ENCODE measurements at places on chromosomes 5 and 9.

DNA sequence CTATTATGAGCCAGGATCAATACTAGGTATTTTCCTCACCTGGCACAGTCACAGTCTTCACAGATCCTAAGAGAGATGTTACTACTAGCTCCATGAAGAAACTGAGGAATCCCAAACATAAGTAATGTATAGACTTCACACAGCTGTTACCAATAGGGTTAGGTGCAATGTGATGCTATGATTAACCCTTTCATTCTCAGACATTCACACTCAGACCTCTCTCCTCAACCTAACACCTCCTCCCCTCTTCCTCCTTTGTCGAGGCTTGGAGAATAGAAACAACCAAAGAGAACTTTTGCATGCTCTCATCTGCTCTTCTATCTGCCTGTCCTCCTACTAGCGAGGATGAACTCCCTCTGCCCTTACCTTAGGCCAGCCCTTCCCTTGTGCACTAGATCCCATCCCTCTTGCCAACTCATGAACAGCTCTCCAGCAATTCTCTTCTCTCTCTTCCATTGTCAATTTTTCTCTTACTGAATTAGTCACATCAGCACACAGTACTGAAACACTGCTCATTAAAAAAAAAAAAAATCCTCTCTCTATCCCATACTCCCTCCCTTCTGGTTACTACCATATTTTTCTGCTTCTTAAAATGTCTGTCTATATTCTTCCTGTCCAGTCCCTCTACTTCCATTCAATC is 47.7 kb downstream of the MAPKAP1 start:
- no peak for DNase-seq

- no peak for DNase-seq
Observed at GRCh38 chr5:41338136-41338675, 124.9 kb upstream of the C6 start.

DNA sequence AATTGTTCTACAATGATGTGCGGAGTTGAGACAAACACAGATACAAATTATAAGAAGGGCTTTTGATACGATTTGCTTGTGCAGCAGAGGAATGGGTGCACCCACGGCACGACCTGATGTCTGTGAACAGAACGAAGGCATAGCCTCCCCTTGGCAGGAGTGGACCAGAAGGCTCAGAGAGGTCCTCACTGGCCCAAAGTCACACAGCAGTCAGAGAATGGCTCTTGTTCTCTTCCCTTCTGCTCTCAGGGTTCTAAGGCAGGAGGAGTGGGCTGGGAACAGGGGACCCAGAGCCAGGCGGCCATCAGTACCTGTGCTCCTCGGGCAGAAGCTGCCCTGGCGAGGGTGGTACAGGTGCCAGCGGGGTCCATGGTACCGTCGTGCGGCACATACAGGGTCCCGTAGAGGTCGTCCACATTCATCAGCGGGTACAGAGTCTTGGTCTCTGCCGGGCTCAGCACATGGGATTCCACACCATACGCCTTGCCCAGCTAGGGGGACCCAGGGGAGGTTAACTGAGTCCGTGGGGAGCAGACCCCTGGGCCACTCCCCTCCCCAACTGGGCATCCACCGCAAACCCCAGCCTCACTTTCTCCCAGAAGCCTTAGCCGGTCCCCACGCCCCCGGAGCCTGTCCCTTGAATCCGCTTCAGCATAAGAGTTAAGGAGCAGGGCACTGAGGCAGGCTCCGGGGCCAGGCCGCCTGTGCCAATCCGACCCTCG is 7.0 kb downstream of the SARDH start:
- no peak for DNase-seq

DNA sequence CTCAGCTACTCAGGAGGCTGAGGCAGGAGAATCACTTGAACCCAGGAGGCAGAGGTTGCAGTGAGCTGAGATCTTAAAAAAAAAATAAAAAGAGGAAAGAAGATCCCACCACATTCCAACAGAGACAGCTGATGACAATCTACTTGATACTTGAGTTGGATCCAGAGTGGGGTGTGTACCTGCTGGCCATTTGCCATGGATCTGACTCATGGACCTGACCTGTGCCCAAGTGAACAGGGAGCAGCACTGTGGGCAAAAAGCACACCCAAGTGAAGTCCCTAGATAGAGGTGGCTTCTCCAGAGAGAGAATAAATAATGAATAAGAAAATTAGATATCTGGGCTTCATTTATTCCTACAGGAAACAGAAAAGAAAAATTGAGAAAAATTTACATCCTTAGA is 81.2 kb upstream of the MIER3 start:
- DNase-seq, result no peak

GRCh38 chr9:16000811-16001210 is 448.0 kb downstream of the CCDC171 start:
- no peak for DNase-seq

DNA sequence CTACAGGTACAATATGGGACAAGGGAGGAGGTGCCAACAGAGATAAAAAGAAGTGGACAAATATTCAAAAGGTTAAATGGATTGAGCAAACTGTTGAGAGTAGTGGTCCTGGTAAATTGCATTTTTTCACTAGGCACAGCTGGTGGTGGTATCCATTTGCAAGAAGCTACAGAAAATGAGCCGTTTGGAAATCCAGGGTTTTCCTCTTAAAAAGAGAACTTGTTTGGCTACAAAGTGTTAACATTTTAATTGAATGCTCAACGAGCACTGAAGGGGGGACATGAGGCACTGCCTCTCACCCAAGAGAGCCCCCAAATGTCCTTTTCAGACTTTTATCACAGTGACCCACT is 491 bp upstream of the ZCCHC9 start:
- no peak for DNase-seq

Measured in effector CD4-positive, alpha-beta T cell (primary cell).